GM12865 (cell line): ENCODE measurements at places on chromosomes 13 and 19.

- DNase-seq = no peak
Observed at GRCh38 chr13:33119022-33119781, 103.0 kb downstream of the KL start.

- DNase-seq = no peak
Observed at GRCh38 chr13:44711706-44712105, 135.6 kb upstream of the TSC22D1 start.

- DNase-seq = no peak
Observed at GRCh38 chr19:782878-783668, 14.2 kb upstream of the PTBP1 start.

GRCh38 chr13:42047561-42048341 is 697 bp upstream of the DGKH start:
- DNase-seq = peak; percentile 60

GRCh38 chr19:17103177-17103576 is 27.6 kb downstream of the MYO9B start:
- no peak for DNase-seq

GRCh38 chr13:33258808-33259193 is 26.8 kb downstream of the STARD13 start:
- no peak for DNase-seq

DNA sequence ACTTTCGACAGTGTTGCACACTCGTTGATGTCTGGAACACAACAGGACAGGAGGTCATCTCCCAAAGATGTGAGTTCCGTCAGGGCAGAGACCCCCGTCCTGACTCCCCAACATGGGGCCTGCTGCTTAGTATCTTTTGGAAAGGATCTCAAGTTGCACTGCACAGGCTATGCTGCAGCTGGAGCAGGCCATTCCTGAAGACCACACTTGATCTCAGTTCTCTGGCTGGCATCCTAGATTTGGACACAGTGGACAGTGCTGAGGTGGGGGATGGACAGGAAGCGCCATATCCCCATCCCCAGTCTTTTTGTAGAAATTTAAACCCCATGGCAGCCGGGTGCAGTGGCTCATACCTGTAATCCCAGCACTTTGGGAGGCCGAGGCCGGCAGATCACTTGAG is 5.9 kb downstream of the ADGRE2 start:
- DNase-seq = no peak

- no peak for DNase-seq
Observed at GRCh38 chr13:78881054-78881453, 222.1 kb upstream of the OBI1 start.

DNA sequence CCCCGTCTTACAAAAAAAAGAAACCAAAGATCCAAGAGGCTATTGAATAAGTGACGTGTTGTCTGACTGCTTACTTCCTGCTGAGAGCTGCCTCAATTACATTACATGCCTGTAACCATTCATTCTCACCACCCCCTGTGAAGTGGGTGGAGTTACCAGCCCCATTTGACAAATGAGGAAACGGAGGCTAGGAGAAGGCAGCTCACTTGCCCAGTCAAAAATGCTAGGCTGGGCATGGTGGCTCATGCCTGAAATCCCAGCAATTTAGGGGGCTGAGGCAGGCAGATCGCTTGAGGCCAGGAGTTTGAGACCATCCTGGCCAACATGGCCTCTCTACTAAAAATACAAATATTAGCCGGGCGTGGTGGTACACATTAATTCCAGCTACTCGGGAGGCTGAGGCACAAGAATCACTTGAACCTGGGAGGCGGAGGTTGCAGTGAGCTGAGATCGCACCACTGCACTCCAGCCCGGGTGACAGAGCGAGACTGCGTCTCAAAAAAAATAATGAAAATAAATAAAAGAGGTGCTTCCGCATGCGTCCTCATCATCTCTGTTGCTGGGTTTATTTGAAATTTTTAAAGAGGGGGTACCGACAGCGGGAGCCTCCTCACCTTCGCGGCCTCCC is 499 bp downstream of the LSM7 start:
- peak; percentile 93 for DNase-seq

GRCh38 chr19:7976461-7976860 is 29.0 kb downstream of the ELAVL1 start:
- no peak for DNase-seq

- no peak for DNase-seq
Observed at GRCh38 chr13:93108111-93108601, 118.5 kb upstream of the GPC6 start.

- DNase-seq = no peak
Observed at GRCh38 chr19:42394751-42395150, 4.7 kb upstream of the CNFN start.

DNA sequence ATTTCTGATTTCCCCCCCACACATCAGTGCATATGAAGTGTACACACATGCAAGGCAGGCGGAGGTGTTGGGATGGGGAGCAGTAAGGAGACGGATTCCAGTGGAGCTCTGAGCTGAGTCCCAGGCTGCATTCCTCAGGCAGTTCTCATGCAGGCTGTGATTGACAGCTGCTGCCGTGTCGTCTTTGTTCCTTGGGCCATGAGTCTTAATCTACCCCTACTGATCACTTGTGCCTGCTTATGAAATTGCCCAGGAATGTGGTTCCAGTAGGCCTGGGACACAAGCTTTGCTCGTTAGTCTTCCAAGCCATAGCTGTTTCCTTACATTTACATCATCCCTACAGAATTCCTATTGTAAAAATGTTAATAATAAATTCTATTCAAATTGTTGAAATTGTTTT is 1241.9 kb downstream of the UQCRFS1 start:
- no peak for DNase-seq

DNA sequence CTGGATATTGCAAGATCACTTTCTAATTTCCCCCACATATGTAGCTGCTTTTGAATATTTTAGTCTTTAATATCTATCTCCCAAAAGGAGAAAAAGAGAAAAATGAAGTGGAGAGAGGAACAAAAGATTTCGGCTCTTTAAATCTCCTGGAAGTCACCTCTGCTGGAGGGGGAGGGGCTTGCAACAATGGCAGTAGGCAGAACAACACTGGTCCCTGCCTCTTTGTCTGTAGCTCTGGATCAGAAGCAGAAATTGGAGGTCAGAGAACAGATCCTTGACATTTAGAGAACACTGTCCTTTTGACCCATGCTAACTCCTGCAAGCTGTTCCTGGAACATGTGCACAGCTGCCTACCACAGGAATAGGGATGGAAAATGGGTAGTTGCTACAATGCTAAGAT is 86.7 kb upstream of the GPR12 start:
- DNase-seq = no peak

- DNase-seq = no peak
Observed at GRCh38 chr19:46287585-46287984, 9.3 kb upstream of the HIF3A start.

DNA sequence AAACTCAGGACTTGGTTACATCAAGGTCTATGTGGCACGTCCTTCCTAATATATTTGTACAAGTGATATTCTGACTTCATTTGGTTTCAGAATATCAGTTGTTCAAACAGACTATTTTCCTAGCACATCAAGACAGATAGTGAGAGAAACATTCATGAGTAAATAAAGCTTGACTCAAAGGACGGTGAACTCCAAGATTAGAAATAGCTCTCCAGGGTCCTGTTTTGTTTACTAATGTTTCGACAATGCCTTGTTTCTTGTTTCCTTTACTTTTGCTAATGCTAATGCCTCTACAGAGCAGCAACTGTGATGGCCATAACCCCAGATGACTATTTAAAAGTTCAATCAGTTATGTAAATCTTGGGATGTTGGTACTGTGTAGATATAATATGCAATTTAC is 313.9 kb downstream of the KLF12 start:
- DNase-seq = no peak

DNA sequence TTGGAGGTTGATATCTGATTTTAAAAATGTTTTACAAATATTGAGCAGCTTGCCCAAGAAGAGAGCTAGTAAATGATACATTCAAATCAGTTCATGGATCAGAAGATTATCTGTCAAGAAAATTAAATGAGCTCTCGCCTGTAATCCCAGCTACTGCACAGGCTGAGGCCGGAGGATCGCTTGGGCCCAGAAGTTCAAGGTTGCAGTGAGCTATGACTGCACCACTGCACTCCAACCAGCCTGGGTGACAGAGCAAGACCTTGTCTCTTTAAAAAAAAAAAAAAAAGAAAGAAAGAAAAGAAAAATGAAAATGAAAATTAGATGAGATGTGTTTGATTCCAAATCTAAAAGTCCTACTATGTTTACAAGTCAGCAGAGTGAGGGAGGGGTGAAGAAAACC is 2.4 kb downstream of the SPART start:
- no peak for DNase-seq

- DNase-seq = peak; percentile 75
Observed at GRCh38 chr19:3304871-3305423, 61.4 kb upstream of the NFIC start.

DNA sequence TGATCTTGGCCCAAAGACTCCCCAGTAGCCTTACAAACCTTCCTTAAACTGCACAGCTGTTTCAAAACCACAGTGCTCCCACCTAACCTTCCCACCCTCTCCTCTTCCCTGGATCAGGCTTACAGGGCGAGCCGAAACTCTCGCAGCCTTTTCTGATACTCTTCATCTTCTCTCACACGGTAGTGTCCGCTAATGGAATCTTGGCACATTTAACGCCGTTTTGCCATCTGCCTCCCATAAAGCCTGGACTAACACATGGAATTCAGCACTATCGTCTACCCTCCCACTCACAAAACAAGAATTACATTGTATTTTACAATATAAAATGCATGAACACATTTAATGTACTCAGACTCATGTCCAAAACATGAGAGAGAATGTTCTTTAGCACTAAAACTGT is 135.9 kb downstream of the RAP2A start:
- DNase-seq = no peak

GRCh38 chr13:88601949-88602348 is 930.8 kb downstream of the SLITRK5 start:
- DNase-seq = peak; percentile 1
